ENCODE measurements at places on chromosomes 2 and 18.

DNA sequence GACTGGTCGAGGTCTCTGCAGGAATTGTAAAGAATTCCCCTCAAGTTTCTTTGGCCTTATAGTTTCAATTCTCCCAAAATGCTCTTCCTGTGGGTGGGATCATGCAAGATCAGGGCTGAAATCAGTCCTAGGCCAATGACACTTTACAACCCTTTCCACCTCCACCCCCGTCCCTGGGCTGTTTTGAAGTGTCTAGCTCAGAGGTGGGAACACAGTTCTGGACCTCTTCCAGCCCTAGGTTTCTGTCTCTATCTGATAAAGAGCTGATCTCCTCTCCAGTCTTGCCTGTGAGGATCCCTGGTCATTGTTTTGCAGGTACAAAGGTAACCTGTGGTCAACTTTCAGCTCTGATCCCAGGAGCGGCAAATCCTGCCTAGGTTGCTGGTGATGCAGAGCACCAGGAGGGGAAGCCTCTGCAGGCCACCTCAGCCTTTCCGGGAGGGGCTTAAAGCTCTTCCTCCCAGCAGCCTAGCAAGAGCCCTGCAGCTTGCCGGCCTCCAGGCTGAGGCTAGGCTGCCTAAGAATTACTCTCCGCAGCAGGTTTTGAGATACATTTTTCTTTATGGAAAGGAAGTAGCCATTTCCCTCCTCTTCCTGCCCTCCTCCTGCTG lies 69.8 kb upstream of the WIPF1 start:
- no peak for DNase-seq

DNA sequence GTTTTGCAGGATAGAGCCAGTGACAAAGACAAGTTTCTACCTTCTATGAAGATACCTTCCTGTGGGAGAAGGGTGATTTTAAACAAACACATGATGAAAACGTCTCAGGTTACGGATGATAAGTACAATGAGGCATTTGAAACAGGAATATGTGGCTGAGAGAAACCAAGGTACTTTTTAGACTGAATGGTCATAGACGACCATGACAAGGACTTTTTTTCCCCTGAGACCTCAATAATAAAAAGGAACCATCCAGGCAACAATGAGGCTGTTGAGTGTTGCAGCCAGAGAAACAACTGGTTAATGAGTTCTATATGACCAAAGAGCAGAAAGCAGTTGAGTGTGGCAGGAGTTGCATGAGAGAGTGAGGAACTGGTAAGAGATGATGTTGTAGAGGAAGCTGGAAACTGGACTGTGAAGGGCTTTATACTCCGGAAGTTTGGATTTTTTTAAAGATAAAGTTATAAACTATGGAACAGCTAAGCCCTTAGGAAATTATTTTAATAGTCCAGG lies 306.1 kb upstream of the CYRIA start:
- no peak for DNase-seq

- no peak for DNase-seq
These were observed 108.4 kb upstream of the LMAN1 start for GRCh38 chr18:59467497-59467896.

- no peak for DNase-seq
These were observed 3.7 kb upstream of the SOCS6 start for GRCh38 chr18:70284976-70285620.

DNA sequence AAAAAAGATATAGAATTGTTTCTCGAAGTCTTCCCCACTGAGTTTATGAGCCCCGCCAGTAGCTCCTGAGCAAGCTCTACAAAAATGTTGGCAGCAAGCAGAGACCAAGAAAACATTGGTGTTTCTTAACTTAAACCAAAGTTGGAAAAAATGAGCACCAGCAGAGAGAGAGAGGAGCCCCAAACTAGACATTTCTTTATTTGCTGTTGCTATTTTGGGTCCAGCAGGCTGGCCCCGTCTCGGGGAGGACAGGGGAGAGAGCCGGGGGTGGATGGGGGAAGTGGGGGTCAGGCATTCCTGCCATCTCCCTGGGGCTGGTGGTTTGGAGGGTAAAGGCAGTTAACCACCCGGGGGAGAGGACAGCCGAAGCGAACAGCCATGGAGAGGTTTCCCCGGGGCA lies 113.0 kb downstream of the DYSF start:
- DNase-seq, result no peak

DNA sequence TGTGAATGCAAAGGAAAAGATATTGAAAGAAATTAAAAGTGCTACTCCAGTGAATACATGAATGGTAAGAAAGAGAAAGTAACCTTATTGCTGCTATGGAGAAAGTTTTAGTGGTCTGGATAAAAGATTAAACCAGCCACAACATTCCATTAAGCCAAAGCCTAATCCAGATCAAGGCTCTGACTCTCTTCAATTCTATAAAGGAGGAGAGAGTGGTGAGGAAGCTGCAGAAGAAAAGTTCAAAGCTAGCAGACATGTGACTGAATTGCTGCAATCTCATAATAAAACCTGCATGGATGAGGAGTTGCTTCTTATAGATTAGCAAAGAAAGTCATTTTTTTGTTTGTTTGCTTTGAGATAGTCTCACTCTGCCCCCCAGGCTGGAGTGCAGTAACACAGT lies 130.2 kb downstream of the DNAH6 start:
- no peak for DNase-seq

- DNase-seq, result no peak
These were observed 409.5 kb downstream of the TSN start for GRCh38 chr2:122164964-122165363.

DNA sequence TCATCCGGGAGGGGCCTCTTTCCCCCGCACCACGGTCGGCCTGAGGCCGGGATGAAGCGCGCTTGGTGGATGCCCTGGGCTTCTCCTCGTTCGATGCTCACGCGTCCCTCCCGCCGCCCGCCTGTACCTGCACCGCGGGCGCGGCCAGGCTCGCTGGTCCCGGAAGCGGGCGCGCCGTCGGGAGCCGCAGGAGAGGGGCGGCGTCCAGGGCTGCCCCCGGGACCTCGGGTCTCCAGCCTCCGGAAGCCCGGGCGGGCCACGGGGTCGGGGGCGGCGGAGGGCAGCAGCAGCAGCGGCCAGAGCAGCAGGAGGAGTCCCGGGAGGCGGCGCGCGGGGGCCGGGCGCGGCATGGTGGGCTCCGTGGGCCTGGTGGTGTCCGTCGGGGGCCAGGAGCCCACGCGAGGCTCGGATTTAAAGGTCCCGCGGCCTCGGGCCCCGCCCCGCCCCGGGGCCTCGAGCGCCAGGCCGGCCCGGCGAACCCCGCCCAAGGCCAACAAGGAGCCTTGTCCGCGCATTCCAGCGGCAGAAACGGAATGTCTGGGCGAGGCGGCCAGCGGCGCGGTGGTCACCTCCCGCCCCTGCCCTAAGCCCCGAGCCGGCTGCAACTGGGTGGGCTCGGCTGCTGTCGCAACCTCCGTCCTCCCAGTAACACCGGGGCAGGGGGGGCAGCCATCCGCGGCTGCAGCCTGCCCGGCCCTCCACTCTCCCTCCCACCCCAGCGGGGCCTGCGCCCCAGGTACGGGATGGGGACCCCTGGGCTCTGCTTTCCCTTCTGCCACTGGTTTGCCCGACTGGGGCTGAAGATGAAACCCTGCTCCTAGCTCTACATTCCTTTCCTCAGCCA lies at the start of gene MATN3:
TSS of gene MATN3 (minus strand) at position 387 of the 844 bp plus-strand sequence. CDS start at position 350, 37 bp downstream.
- DNase-seq, result no peak

DNA sequence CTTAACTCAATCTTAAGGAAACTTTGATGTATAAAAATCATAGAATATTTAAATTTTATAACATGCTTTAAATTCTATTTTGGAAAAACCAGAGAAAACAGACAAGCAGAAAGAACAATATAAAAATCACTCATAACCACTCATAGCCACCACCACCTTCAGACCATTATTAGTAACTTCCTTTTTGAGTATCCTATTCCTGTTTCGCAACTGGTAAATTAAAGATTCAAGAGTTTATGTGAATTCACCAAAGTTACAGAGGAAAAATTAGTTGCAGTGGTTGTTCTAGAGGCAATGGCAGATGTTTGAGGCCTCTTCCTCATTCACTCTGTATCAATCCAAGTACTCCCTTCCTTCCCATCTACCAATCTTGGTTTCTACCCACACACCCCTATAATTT lies 49.3 kb upstream of the PROKR1 start:
- DNase-seq, result no peak

DNA sequence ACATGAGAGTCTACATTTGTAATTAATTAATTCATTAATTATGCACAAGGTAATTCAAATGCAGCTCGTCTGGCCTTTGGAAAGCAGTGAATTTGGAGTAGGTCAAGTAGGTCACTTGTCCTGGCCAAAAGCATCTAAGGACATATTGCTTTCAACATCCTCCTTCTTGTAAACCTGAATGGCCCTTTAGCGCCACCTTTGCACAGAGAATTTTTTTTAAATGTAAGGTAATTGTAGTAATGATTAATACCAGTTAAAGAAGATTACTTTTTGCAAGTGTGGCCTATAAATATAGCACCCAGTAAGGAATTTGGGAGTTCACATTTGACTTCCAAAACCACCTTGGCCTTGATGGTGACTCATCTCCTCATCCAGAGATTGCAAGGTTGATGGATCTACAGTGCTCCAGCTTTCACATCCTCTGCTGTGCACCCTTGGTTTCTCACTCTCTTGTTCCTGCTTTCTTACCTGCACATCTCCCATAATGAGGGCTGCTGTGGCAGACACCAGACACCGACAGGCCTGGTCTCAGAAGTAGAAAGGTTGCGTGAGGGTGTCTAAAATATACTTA lies 481.7 kb downstream of the TGIF1 start:
- DNase-seq, result no peak

- no peak for DNase-seq
These were observed 6.4 kb upstream of the RBM44 start for GRCh38 chr2:237791977-237792727.
